Retinal pigment epithelial cell (primary cell): ENCODE measurements at places on chromosomes 4 and X.
A peak's percentile ranks its signal among the peaks of the same experiment; 100 is the strongest.

GRCh38 chrX:23784470-23785331 is 1.7 kb downstream of the SAT1 start:
- DNase-seq, result no peak

DNA sequence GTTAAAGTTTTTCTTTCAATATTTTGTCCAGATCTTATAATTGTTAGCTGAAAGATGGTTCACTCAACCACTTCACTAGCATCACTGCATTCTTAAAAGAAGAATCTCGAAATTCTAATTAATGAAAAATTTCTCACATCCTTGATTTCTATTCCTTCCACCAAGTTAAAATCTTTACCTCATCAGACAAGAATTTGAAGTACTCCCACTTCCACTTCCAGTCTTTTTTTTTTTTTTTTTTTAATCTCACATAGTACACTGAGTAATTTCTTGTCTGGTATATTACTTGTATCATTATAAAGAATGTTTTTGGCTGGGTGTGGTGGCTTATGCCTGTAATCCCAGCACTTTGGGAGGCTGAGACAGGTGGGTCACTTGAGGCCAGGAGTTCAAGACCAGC is 73.2 kb downstream of the FBXW7 start:
- no peak for DNase-seq

DNA sequence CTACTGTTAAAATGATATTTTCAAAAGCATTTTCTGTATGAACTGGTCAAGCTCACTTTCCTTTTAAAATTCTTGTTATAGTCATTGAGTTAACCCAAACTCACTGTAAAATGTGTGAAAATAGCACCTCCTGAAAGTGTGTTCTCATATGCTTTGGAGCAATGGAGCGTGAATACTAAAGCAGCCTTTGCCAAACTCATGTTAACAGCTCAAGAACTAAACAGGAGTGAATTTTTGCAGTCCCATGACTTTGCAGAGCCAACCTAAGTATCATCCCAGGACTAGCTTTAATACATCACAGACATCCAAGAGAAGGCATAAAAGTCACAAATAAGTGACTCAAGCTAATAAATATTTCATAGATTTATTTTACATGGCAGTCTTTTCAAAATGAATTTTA is 2.3 kb downstream of the AMMECR1 start:
- no peak for DNase-seq

GRCh38 chr4:38489011-38489861 is 174.8 kb upstream of the KLF3 start:
- peak; percentile 38 for DNase-seq

- DNase-seq, result peak; percentile 2
Observed at GRCh38 chr4:181301735-181302710, 941.2 kb upstream of the TENM3 start.

DNA sequence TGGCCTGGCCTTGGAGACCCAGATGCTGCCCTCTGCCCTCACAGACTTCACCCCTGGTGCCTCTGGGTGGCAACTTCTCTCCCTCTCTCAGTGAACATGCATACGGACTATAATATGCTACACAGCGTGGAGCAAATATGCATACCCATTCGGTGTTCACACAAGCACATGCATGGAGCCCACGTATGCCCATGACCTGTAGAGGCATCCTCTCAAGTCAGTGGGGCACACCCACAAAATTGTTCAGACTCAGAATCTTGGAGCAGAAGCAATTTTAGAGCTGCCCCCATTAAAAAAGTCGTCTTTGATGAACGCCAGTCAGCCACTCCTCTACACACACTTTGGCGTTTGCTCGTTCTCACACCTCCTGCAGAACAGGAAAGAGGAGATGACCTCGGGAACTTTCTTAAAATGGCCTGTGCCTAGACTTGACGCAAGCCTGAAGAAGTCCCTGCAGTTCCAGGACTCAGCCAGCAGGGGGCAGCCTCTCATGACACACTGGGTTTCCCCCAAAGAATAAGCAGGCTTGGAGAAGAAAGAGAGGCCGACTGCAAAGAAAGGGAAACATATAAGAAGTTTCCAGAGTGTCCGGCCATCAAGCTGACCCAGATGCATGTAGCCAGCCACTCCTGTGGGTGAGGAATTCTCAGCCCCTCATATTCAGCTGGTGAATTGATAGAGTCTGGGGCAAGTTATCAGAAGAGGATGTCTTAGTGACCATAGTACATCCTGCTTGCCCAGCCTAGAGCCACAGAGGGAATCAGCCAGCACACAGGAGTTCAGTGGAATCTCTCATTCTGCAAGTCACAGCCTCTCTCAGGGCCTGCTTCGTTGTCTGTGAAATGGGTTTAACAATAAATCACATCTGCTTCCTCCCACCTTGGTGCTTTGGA is 17.3 kb downstream of the APLN start:
- DNase-seq, result no peak

GRCh38 chrX:97597954-97598353 is 714.2 kb downstream of the RPA4 start:
- no peak for DNase-seq

DNA sequence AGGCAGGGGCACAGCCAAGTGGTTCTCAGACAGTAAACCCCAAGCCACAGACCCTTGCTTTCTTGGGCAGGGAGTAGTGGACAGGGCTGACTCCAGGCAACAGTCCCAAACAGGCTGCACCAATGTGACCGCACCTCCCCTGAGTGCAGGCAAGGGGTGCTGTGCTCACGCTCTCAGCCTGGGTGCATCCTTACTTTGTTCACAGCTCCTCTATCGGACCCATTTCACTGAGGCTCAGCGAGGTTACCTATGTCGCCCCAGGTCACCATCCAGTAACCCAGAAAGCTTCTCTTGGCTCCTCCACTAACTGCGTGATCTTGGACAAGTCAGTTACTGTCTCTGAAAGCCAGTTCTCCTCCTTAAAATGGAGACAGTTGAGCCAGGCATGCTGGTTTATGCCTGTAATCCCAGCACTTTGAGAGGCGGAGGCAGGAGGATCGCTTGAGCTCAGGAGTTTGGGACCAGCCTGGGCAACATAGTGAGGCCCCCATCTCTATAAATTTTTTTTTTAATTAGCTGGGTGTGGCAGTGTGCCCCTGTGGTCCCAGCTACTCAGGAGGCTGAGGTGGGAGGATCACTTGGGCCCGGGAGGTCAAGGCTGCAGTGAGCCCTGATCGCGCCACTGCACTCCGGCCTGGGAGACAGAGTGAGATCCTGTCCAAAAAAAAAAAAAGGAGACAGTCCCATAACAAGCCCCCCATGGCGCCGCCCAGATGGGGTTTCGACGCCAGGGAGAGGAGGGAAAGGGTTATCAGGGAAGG is 823 bp upstream of the MAN2B2 start:
- DNase-seq, result no peak

- no peak for DNase-seq
Observed at GRCh38 chrX:106178826-106179225, 10.7 kb downstream of the PWWP3B start.

GRCh38 chrX:49155243-49155899 is 7.2 kb upstream of the MAGIX start:
- no peak for DNase-seq

GRCh38 chr4:13441506-13441905 is 42.6 kb downstream of the RAB28 start:
- DNase-seq, result no peak
